ENCODE measurements at places on chromosomes 11 and 22.

DNA sequence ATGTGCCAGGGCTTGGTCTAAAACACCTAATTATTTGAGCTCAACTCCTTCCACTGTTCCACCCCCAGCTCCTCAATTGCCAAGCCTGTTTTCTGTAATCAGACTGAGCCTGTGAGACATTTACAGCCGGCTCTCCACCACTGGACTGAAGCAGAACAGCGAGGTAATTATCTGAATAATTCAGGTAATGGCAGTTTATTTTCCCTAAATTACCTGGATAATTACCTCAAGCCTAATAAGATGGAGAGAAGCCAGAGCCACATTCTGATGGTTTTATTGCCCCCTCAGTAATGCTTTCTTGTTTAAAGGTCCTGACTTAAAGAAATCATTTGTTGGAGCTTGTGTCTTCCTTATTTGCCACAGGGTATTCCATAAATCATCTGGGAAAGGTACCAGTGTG, 64.2 kb downstream of the FZD4 start:
- no peak for DNase-seq

DNA sequence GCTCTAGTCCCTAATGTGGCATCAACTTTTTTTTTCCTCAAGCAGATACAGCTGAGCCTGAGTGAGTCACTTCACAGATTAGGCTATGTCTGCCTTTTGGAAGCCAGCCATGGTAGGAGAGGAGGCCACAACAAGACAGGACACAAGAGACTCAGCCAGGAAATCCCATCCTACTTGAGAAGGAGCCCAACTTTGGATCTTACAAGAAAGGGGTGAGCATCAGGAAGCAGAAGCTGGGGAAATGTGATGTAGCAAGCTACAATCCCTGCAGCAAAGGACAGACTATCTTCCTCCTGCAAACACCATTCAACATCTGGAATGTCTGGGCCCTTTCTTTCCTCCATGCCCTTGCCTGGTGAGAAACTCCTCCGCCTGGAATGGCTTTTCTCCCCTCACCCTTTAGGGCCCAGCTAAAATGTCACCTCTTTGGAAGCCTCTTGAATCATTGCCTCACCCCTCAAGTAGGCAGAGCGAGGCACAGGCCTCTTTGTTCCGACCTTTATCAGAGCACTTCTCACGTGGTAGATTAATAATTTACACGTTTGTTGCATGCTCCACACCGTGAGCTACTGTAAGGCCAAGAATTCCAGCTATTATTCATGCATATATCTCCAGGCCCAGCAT, 156.4 kb upstream of the PITPNB start:
- DNase-seq = no peak

DNA sequence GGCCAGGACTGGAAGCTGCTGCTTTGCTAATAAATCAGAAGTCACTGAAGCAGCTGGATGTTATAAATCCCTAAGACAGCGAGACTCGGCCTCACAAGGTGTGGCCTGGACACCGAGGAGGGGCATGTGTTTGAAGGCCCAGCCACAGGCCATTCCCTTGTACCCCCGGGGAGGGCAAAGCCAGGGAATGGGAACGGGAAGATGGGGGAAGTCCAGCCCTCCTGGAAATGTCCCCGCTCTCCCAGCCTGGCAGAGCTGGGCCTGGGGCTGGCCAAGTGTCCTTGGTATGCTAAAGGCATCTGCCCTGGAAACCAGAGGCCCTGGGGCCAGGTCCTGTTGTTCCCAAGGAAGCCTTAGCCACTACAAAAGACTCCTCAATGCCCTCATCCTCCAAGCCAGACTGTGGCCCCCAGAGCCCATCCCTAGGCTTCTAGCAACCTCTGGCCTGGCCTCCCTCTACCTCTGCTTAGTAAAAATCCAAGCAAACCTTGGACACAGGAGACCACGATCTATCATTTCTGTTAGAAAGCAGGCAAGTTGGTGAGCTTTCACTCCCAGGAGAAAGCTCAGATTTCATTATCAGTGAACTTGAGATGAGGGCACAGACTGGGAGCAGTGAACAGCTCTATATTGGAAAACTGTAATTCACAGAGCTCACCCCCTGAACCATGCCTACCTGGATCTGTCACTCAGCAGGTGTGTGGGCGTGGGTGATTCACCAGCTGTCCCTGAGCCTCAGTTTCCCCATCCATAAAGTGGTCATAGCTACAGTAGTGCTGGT, 11.0 kb downstream of the CHST1 start:
- DNase-seq = no peak

DNA sequence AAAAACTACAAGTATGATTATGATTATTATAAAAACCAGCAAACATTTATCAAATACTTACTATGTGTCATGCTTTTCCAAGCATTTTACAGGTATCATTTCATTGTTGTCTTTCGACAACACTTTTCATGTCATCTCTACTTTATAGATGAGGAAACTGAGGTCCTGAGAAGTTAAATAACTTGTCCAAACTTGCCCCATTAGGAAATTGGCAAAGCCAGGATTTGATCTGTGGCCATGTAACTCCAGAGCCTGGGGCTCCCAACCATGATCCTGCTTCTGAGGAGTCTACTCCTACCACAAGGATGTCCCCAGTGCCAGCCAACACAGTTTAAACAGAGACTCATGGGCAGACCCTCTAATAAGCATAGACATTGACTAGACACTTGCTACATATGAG, 15.2 kb downstream of the EHF start:
- no peak for DNase-seq

- DNase-seq = no peak
Measured at GRCh38 chr11:55920537-55920936, 6.2 kb upstream of the OR5W2 start.

- DNase-seq = no peak
Measured at GRCh38 chr11:123181075-123181474, 14.0 kb downstream of the CLMP start.

DNA sequence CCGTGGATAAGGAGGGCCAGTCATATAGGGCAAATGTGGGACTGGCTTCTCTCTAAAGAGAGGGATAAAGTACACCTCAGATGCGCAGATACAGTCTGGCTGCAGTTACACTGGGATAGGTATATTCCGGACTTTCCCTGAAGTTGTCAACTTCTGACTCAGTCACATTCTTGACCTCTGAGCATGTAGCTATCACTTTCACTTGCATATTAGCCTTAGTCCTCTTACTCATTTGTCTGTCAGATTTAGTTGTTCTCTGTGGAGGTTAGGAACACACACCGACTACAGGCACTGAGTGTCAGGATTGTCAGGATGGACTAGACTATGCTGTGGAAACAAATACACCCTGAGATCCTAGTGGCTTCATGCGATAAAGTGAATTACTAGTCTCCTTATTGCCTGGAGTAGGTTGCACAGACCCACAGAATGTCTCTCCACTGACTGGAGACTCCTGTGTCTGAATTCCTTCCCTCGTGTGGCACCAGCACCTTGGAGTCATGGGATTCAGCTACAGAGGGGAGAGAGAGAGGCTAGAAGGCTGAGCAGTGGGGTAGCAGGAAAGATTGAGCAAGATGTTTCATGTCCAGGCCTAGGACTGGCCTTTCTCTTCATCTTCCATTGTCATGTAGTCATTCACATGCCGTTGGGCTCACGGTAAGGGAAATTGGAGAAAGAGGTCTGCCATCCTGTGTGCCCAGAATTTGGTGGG, 654.3 kb downstream of the NTM start:
- no peak for DNase-seq

- DNase-seq = no peak
Measured at GRCh38 chr11:128906185-128907050, 15.3 kb downstream of the KCNJ5 start.

DNA sequence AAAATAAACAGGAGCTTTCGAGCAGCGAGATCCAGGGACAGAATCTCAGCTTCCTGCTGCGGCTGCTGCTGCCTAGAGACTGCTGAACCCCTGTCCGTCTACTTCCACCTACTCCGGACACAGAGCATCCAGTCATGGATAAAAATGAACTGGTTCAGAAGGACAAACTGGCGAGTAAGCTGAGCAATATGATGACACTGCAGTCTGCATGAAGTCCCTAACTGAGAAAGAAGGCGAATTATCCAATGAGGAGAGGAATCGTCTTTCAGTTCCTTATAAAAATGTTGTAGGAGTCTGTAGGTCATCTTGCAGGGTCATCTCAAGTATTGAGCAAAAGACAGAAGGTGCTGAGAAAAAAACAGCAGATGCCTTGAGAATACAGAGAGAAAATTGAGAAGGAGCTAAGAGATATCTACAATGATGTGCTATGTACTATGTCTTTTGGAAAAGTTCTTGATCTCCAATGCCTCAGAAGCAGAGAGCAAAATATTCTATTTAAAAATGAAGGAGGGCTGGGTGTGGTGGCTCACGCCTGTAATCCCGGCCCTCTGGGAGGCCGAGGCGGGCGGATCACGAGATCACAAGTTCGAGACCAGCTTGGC, 11.1 kb upstream of the MS4A2 start:
- DNase-seq = no peak

GRCh38 chr22:44386386-44387035, 73.8 kb upstream of the SHISAL1 start:
- DNase-seq = no peak

GRCh38 chr22:36577019-36577418, 48.1 kb upstream of the EIF3D start:
- DNase-seq = no peak

DNA sequence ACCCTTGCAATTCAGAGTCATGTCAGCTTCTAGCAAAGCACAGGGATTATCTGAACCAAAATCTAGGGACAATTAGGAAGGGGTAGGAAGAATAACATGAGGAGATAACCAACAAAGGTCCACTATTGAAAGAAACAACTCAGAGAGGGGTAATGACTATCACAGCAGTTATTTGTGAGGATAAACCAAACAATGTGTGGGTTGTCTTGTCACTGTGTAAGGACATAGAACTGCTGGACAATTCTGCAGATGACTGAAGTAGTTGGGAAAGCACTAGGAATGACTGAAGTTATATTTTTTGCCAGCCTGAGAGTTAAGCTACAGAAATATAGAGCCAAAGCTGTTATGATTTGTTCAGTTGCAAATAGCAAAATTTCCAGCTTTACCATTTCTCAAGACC, 858.4 kb upstream of the CCDC90B start:
- DNase-seq = no peak

- peak; percentile 34 for DNase-seq
Measured at GRCh38 chr11:6755303-6755952, 16.3 kb downstream of the OR2AG2 start.

DNA sequence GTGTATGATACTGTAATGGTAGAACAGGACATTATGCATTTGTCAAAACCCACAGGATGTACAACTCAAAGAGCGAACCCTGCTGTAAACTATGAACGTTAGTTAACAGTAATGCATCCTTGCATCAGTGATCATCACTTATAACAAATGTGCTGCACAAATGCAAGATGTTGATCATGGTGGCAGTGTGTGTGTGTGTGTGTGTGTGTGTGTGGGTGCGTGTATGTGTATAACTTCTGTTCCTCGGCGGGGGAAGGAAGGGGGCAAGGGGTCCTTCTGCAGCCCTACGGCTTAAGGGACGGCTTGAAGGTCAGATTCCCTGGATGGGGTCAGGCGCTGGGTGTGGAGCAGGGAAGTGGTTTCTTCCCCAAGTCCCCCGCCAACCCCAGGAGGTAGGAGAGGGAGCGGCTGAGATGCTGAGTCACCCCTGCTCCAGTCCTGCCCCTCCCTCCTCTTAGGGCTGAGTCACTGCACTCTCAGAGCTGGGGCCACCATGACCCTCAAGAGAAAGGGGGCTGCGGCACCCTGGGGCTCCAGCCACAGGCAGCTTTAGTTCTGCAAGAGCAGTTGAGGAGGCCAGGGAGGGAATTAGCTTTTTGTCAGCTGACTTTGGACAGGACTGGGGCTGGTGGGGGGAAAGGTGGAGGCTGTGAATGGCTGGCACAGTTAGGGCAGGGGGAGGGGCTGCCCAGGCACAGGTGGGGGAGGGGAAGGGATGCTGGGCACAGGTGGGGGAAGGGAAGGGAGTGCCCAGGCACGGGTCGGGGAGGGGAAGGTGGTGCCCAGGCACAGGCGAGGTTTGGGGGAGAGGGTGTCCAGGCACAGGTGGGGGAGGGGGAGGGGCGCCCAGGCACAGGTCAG, 8.8 kb upstream of the CTSD start:
- DNase-seq = peak; percentile 60

DNA sequence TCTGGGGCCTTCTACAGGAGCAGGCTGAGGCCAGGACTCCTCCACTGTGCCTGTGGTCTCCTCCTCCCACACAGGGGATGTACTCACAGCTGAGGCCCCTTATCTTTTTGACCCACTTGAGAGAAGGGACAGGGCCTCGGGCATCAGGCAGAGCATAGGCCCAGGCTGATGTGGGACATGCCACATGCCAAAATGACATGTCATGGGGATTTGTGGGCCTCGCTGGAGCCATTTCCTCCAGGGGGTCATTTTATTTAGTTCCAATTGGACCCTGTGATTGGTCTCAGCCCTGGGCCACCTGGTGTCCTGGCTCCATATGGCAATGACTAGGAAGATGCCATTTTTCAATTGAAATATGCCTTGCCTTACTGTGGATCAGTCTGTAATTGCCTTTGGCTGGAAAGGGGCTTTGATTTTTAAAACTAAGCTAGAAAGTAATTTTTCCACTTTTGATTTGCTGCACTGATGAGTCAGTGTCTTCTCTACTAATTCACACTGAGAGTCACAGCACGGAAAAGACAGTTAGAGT, 171.1 kb upstream of the NAV2 start:
- DNase-seq = no peak

DNA sequence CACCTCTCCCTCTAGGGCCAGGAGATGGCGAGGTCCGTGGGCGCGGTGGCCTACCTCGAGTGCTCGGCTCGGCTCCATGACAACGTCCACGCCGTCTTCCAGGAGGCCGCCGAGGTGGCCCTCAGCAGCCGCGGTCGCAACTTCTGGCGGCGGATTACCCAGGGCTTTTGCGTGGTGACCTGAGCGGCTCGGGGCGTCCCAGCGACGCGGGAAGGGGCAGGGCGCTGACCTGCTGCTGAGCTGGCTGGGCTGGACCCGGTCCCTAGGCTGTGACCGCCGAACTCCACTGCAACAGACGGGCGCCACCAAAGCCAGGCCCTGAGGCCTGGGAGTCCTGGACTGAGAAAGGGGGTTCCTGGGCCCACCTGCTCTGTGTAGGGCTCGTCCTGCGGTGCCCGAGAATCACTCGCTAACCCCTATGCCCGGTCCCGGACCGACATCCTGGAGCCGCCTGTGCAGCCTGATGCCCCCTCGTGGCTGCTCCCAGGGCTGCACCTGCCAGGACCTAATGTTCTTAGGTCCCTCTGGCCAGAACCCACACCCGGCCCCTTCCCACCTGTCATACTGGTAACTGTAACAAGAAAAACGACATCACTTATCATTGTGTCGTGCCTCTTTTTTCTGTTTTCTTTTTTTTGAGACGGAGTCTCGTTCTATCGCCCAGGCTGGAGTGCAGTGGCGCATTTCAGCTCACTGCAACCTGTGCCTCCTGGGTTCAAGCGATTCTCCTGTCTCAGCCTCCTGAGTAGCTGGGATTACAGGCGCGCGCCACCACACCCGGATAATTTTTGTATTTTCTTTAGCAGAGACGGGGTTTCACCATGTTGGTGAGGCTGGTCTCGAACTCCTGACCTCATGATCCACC, 15.0 kb downstream of the RHOD start:
- DNase-seq = peak; percentile 70

GRCh38 chr11:28137366-28137765, 29.2 kb downstream of the METTL15 start:
- no peak for DNase-seq

- no peak for DNase-seq
Measured at GRCh38 chr22:30617819-30618218, 10.8 kb downstream of the TCN2 start.

Data from activated gamma-delta T cell treated with Interleukin-2 at 50 U/mL for 16 hours (primary cell).